HEK293T (cell line): ENCODE measurements at places on chromosomes 5 and 9.

- no peak for DNase-seq
These were observed 91.6 kb downstream of the CFAP90 start for GRCh38 chr5:7759257-7759871.

GRCh38 chr9:101689039-101689438 lies 49.4 kb downstream of the GRIN3A start:
- no peak for DNase-seq

- DNase-seq, result no peak
These were observed 205.5 kb upstream of the PTGER4 start for GRCh38 chr5:40474250-40474649.

DNA sequence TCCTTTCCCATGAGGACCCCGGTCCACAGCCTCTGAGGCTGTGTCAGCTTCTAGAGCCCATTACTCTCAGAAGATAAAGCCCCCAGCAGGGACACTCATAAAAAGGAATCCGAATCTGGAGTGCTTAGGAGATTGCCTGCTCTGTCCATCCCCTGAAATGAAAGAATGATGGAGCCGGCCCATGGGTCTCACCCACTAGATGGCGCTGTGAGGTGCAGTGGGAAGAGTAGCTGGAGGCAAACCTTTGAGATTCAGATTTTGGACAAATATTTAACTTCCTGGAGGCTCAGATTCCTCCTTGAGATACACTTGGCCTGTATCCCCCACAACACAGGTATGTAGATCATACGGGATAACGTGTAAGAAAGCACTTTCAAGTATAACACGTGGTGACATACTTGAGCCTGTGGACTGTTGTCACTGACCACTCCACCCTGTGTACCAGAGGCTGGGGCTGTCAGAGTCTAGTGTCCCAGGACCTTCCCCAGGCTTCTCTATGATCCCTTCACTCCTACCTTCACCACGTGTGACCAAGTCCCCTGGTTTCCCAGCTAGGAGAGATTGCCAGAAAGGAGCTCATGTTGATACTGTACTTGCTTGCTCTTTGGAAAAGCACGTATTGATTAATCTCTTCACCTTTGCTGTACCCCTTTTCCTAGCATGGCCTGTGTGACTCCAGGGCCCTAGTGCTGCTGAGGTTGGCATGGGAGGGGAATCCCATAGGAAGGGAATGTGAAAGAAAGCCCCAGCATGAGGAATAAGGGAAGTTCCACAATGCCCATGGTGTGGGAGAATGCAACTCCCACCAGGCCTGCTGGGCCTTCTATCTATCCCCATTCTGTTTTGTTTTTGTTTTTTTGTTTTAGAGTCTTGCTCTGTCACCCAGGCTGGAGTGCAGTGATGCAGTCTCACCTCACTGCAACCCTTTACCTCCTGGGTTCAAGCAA lies 32.1 kb downstream of the TRMO start:
- DNase-seq, result peak; percentile 72

DNA sequence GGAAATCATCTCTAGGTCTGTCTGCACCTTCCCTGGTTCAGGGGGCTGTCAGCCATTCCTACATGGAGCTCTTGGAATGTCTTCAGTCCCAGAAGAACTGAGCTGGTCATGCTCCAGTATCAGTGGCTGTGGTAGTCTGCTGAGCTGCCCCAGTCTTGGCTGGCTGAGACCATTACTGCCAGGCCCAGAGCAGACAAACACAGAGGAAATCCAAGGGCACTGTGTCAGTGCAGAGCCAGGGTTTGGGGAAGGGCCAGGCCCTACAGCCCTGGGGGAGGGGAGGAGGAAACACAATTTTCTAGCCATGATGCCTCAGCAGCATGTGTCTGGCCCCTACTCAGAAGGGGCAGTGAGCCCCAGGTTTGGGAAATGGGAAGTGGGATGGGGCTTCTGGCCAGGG lies 58.4 kb downstream of the ARHGEF37 start:
- no peak for DNase-seq

GRCh38 chr5:140182803-140183367 lies 7.9 kb downstream of the CYSTM1 start:
- DNase-seq, result no peak

GRCh38 chr5:61440596-61440995 lies 108.5 kb downstream of the ZSWIM6 start:
- DNase-seq, result no peak

DNA sequence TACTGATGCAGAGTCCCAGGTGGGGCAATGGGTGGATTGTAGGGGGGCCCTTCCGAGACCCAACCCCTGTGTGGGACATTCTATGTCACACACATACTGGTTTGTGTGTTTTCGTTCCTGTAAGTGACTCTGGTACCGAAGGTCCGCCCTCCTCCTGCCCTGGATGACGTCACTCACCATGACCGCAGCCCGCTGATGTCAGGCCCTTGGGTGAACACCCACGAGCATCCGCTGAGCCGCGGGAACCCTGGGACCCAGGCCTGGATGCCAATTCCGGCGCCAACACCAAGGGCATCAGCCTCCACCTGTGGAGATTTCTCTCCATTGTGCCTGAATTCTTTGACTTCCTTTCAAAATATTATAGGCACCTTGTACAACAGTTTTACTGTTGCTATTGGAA lies 184.3 kb downstream of the MTRR start:
- DNase-seq, result no peak

DNA sequence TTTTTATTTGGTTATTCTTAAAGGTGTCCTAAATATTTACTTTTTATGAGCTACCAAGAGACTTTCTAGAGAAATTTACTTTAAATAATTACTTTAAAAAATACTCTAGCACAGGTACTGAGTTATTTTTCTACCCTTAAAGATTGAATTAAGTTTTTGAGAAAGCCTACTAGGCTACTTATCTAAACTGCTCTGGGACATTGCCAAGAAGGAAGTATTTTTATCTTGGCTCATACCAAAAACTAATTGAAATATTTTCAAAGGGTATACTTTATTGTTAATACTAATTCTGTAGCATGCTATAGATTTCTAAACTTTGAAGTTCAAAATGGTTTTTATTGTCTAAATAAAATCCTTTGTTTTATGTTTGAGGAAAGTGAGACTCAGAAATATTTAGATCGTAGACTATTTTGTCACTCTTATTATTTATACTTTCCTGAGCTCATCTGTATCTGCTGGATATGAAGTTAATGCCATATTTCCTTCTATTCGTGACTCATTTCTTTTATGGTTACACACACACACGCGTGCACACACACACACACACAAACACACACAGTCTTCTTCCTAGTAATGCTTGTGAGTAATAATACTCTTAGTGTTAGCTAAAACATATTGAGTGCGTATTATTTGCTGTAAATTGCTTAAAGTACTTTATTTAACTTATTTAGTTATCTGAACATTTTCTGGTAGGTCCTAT lies 89.5 kb downstream of the MAN2A1 start:
- no peak for DNase-seq

GRCh38 chr9:128503870-128504269 lies 649 bp upstream of the GLE1 start:
- DNase-seq, result no peak

- DNase-seq, result no peak
These were observed 53.8 kb downstream of the UBE2QL1 start for GRCh38 chr5:6502421-6502820.

GRCh38 chr5:68711293-68712200 lies 382.3 kb upstream of the SLC30A5 start:
- no peak for DNase-seq

DNA sequence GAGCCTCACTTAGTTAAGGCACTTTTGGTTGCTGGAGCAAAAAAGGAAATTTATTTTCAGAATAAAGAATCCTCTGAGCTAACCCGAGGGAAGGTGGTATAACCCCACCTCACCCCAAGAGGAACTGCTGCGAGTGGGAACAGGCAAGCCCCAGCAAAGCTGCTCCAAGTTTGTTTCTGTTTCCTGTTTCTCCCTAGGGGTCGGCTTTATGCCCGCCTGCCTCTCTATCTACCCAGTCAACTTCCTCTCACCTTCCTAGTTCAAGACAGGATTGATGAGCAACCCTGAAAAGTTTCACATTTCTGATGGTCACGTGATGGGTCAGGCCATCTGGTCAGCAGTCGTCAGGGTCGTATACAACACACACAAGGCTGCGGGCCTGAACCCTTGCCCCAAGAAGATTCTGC lies 31.1 kb downstream of the TRIO start:
- DNase-seq, result no peak

- DNase-seq, result no peak
These were observed 7.4 kb downstream of the CPLX2 start for GRCh38 chr5:175878544-175879438.

- no peak for DNase-seq
These were observed 133.6 kb downstream of the MVB12B start for GRCh38 chr9:126459965-126460843.

DNA sequence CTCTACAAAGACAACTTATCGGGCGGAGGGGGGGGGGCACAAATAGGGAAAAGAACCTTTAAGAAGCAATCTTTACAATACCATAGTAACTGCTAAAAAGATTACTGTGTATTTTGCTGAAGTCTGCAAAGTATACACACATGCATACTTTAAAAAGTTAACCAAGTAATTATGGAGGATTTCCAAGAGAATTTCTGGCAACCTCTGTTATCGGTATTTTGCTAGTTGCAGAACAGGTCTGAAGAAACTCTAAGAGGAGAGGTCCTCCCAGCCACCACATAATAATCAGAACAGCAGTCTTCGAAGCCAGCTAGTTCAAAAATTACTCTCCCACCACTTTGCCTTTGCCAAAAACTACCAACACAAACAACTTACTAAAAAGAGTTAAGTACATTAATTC lies 56.1 kb downstream of the UBAP2 start:
- DNase-seq, result no peak

GRCh38 chr5:91641730-91642350 lies 258.7 kb upstream of the ARRDC3 start:
- DNase-seq, result peak; percentile 9

DNA sequence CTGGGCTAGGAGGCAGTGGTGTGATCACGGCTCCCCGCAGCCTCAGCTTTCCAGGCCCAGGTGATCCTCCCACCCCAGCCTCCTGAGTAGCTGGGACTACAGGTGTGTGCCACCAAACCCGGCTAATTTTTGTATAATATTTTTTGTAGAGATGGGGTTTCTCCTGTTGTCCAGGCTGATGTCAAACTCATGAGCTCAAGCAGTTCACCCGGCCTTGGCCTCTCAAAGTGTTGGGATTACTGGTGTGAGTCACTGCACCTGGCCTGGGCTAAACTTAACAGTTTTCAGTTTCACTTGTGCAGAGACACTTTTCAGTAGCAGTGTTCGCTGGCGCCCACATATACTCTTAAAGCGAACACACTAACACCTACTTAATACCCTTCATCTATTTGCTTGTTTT lies 205.6 kb upstream of the ZNF608 start:
- no peak for DNase-seq

DNA sequence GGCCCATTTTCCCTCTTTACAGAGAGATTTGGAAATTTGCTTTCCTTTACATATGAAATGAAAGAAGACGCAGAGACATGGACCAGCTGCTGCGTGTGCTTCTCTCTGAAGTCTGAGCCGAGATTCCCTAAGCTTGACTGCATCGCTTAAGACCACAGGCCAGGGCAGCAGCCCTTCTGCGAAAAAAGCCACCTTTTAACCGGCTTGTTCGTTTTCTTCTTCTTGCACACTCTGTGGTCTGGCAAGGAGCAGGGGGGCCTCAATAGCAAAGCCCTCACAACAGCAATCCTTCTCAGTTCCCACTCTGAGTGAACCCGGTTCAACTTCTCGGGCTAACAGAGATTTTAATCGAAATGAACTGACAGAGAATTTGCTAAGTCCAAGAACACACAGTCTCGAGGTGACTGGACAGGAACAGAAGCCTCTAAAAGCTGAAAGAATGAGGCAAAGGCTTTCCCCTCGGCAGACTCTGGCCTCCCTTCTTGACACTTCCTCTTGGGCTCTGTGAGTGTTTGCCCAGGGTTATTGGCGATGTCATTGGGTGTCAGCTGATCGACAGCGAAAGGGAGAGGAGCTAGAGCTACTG lies 512.9 kb upstream of the KLF4 start:
- no peak for DNase-seq

- no peak for DNase-seq
These were observed 64.5 kb downstream of the RASEF start for GRCh38 chr9:82998409-82998808.

DNA sequence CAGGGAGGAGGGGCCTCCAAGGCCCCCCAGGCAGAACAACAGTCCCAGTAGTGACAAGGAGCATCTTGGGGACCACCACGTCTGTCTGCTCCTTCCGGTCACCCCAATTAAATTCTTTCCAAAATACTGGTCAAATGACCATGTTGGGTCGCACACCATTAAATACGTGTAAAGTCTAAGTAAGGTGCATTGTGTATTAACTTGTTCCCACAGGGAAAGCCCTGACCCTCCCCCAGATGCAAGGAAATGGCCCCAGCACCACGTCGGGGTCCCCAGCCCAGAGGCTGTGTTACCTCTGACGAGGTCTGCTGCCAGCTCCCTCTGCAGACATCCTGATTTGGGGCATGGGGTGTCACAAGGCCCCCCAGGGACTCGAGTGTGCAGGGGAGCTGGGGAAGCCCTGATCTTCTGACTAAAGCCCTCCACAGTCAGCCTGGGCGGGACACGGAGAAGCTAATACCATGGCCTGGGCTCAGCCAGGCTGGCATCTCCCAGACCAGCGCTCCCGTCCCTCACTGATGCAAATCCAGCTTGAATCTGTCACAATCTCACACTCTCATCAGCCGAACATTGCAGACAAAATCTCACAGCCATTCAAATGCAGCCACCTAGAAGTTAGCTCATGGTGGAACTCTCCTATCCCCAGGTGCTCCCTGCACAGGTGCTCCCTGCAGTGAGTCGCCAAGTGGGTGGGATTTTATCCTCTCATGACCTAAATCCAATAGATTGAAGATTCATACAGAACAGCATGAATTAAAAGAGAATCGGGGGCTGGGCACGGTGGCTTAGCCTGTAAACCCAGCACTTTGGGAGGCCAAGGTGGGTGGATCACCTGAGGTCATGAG lies 13.6 kb downstream of the TERT start:
- DNase-seq, result no peak

DNA sequence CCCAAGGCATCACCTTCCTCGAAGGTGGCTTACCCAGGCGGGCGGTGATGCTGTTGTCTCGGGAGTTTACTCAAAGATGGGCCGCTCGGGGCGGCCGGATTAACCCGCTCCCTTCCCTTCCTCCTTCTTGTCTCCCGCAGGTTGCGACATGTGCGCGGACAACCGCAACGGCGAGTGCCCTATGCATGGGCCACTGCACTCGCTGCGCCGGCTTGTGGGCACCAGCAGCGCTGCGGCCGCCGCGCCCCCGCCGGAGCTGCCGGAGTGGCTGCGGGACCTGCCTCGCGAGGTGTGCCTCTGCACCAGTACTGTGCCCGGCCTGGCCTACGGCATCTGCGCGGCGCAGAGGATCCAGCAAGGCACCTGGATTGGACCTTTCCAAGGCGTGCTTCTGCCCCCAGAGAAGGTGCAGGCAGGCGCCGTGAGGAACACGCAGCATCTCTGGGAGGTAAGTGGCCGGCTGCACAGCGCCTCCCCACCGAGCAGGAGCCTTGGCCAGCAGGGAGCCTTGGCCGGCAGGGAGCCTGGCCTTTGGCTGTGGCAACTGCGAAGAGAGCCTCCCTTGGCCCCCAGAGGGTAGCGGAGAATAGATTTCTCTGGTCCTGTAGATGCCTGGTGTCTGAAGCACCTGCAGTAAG lies 10.6 kb downstream of the PRDM6 start:
- DNase-seq, result no peak
